CD14-positive monocyte (primary cell): ENCODE measurements at places on chromosomes 12 and 14. TPM values are rescaled to one million over a fixed set of nuclear protein-coding genes. Genes with fewer than 3 reads are reported as not detected.

DNA sequence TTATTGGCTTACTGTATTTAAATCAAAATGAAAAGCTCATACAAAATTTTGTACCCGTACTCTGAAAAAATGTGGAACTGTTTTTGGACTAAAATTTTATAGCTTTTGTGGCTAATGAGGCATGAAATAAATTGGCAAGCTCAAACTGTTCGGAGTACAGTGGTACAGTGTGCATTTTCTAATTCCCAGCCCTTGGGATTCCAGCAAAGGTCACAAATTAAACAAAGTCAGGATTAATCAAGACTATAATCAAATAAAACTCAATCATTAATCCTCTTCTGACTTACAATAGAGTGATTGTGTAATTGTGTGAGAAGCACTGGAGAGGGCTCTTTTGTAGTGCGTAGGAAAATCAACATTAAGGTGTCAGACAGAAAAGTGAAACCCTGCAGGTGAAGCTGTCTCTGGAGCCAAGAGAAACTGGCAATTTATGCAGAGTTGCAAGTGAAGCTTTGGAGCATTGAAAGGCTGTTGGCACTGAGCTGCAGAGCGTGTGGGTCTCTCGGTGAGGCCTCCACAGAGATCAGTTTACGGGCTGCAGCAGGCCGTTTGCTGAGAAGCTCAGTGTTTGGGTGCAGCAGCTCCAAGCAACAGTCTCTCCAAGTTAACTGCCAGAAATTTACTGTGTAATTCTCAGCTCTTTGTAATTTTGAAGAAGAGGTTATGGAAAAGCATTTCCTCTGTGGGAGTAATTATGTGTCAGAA is 275.9 kb downstream of the FBXL14 start:
- peaks cover 52% of the 10 kb centered on the region for H3K4me1 ChIP-seq
- H3K27ac ChIP-seq, result no peak overlapping the region
- no peaks in the 10 kb centered on the region for H3K27me3 ChIP-seq
- H3K4me3 ChIP-seq, result no peak overlapping the region

The POMT2 gene
- 1.5 TPM for polyA plus RNA-seq

GRCh38 chr12:58576081-58576480 is 344.2 kb downstream of the LRIG3 start:
- no peak for DNase-seq
- H3K4me3 ChIP-seq, result no peak overlapping the region
- H3K27ac ChIP-seq, result no peak overlapping the region
- H3K36me3 ChIP-seq, result no peaks in the 10 kb centered on the region
- H3K27me3 ChIP-seq, result no peaks in the 10 kb centered on the region

The HOXC9 gene
- polyA plus RNA-seq, result not detected

GRCh38 chr14:63960926-63961567 is 108.2 kb downstream of the SYNE2 start:
- DNase-seq, result no peak
- no peaks in the 10 kb centered on the region for H3K4me1 ChIP-seq
- no peak overlapping the region for H3K4me3 ChIP-seq
- H3K27ac ChIP-seq, result no peak overlapping the region
- H3K36me3 ChIP-seq, result no peaks in the 10 kb centered on the region

GRCh38 chr12:132620113-132620898 is 1.7 kb downstream of the P2RX2 start:
- H3K27me3 ChIP-seq, result peaks cover 52% of the 10 kb centered on the region
- H3K4me1 ChIP-seq, result no peaks in the 10 kb centered on the region
- H3K36me3 ChIP-seq, result peaks cover 16% of the 10 kb centered on the region
- no peak overlapping the region for H3K4me3 ChIP-seq

DNA sequence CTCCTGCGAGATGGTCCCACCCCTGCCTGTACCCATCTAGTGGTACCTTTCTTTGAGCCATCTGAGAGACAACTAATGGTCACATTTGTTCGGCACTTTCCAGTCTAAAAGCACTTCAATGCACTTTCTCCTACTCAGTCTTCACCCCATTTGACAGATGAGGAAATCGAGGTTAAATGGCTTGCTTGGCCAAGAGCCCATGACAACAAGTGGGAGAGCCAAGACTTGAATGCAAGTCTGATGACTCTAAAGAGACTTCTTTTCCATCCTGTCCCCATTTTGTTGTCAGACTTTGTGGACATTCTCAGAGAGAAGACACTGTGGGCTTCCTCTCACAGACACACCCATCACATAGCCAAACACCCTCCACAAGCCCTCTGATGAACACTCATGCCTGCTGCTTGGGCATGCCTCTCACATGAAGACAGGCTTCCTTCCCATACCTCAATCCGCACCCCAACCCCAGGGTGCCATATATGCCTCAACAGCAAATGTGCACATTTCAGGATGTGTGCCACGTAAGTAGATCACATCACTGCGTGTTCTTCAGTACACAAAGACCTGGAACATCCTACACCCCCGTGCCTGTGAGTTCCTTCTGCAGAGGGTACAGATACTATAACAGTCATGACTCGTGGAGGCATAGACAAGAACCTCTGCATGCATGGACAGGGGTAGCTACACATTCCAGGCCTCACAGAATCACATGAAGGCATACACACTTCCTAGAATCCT is 805 bp downstream of the MYH7 start:
- no peak overlapping the region for H3K27ac ChIP-seq
- no peaks in the 10 kb centered on the region for H3K27me3 ChIP-seq
- DNase-seq, result no peak
- no peaks in the 10 kb centered on the region for H3K4me1 ChIP-seq
- H3K4me3 ChIP-seq, result no peak overlapping the region

DNA sequence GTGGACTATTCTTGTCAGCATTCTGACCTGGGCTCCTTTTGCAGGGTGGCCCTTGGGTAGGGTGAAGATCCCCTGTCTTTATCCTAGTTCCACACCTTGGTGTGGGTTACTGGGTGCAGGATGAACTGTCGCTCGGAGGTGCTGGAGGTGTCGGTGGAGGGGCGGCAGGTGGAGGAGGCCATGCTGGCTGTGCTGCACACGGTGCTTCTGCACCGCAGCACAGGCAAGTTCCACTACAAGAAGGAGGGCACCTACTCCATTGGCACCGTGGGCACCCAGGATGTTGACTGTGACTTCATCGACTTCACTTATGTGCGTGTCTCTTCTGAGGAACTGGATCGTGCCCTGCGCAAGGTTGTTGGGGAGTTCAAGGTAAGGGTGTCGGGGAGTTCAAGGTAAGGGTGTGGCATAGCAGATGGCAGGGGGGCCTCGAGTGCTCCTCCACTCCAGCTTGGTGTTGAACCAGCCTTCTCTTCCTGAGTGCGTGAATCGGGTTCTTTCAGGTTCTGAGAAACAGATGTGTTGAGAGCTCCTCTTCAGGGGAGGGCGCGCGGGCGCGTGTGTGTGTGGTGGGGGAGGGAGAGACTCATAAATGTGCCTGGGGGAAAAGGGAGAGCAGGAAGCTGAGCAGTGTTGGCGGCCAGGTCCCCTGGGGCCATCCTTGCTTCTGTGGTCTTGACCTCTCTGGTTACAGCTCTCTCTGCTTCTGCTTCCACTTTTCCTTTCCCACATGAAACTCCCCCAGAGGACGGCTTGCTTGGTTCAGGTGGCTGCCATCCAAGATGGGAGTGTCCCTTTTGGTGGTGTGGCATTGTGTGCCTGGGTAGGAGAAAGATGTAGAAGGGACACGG is 4.0 kb downstream of the ATG101 start:
- DNase-seq, result no peak
- peaks cover 60% of the 10 kb centered on the region for H3K36me3 ChIP-seq
- no peaks in the 10 kb centered on the region for H3K27me3 ChIP-seq
- peaks cover 21% of the 10 kb centered on the region for H3K4me1 ChIP-seq

DNA sequence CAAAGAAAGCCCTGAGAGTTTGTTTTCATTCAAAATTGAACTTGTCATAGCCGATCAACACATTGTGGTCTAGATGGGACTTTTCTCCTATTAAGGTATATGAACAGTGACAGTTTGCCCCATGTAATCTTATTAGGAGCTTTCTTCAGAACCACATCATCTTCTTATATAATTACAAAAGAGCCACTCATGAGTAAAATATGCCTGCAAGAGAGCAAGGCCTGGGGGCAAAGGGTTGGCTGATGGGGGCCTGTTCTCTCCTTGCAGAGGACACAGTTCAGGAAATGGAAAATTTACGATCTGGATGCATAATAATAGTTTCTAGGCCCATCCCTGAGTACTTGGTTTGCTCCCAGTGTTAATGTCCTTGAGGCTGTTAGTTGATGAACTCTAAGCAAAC is 87.8 kb downstream of the FLRT2 start:
- no peak overlapping the region for H3K27ac ChIP-seq
- H3K4me3 ChIP-seq, result no peak overlapping the region
- H3K36me3 ChIP-seq, result no peaks in the 10 kb centered on the region
- DNase-seq, result no peak
- H3K27me3 ChIP-seq, result no peaks in the 10 kb centered on the region

GRCh38 chr14:59634617-59635016 is 58.0 kb upstream of the CCDC175 start:
- H3K4me1 ChIP-seq, result peaks cover 5% of the 10 kb centered on the region
- peak; percentile 5 for DNase-seq
- no peak overlapping the region for H3K4me3 ChIP-seq
- H3K27me3 ChIP-seq, result peaks cover 21% of the 10 kb centered on the region

GRCh38 chr14:68217791-68218340 is 398.3 kb downstream of the RAD51B start:
- H3K4me3 ChIP-seq, result no peak overlapping the region
- H3K27me3 ChIP-seq, result no peaks in the 10 kb centered on the region
- no peaks in the 10 kb centered on the region for H3K36me3 ChIP-seq
- DNase-seq, result no peak
- H3K4me1 ChIP-seq, result peaks cover 12% of the 10 kb centered on the region
- no peak overlapping the region for H3K27ac ChIP-seq

- H3K4me3 ChIP-seq, result no peak overlapping the region
- peaks cover 12% of the 10 kb centered on the region for H3K36me3 ChIP-seq
- peaks cover 25% of the 10 kb centered on the region for H3K4me1 ChIP-seq
- H3K27ac ChIP-seq, result peak overlapping the region; percentile 87
- peak; percentile 61 for DNase-seq
Observed at GRCh38 chr12:121637231-121637914, 11.0 kb downstream of the ORAI1 start.

The FGF6 gene
- not detected for polyA plus RNA-seq

DNA sequence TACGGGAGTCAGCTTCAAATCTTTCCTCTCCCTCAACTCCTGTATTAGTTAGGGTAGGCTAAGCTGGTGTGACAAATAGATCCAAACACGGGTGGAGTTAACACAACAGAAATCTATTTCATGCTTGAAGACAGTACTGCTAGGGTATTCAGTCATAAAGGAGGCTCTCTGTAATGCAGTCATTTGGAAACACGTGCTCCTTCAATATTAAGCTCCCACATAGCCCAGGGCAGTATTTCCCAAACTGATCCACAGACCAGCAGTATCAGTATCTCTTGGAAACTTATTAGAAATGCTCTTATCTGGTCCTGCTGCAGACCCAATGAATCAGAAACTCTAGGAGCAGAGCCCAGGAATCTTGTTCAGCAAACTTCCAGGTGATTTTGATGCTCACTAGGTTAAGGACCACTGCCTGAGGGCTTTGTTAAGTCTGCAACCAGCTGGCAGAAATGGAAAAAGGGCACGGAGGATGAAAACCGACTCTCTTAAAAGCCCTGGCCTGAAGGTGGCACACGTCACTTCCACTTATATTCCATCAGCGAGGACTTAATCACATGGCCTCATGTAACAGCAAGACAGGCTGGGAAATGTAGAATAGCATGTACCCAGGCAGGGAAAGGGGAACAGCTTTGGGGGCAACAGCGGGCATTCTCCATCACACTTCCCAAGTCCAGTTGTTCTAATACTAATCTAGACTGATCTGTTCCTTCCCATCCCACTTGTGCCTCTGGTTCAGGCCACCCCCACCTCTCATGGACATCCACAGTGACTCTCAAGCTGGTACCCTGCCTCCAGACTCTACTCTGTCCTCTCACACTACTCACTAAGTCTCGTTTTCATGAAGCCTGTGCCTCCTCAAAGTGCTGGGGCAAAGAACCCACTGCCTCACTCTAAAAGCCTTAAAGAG is 38.2 kb upstream of the RIC8B start:
- no peak for DNase-seq
- no peaks in the 10 kb centered on the region for H3K36me3 ChIP-seq
- no peak overlapping the region for H3K4me3 ChIP-seq
- H3K27ac ChIP-seq, result no peak overlapping the region
- peaks cover 12% of the 10 kb centered on the region for H3K4me1 ChIP-seq

GRCh38 chr14:97061198-97061597 is 264.0 kb downstream of the VRK1 start:
- no peaks in the 10 kb centered on the region for H3K36me3 ChIP-seq
- DNase-seq, result no peak
- no peaks in the 10 kb centered on the region for H3K27me3 ChIP-seq
- no peaks in the 10 kb centered on the region for H3K4me1 ChIP-seq
- no peak overlapping the region for H3K4me3 ChIP-seq
- H3K27ac ChIP-seq, result no peak overlapping the region
